ENCODE measurements at places on chromosomes 4 and X.
A peak's percentile ranks its signal among the peaks of the same experiment; 100 is the strongest.

- no peak for DNase-seq
Measured at GRCh38 chrX:150574559-150575418, 6.4 kb downstream of the MTM1 start.

DNA sequence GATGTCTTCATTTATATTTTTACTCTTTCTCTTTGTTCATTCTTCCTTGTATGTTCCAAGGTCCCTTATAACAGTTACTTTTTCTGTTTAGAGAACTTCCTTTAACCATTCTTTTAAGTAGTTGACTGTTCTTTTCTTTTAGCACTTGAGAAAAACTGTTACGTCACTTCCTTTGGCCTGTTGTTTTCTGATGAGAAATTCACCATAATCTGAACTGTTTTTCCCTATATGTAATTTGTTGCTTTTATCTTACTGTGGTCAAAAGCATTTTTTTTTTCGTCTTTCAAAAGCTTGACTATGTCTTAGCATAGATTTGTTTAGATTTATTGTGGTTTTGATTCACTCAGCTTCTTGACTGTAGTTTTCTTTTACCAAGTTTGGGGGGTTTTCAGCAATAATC is 1660.3 kb upstream of the PCDH10 start:
- no peak for DNase-seq

- no peak for DNase-seq
Measured at GRCh38 chrX:146243041-146243440, 425.4 kb downstream of the SLITRK2 start.

DNA sequence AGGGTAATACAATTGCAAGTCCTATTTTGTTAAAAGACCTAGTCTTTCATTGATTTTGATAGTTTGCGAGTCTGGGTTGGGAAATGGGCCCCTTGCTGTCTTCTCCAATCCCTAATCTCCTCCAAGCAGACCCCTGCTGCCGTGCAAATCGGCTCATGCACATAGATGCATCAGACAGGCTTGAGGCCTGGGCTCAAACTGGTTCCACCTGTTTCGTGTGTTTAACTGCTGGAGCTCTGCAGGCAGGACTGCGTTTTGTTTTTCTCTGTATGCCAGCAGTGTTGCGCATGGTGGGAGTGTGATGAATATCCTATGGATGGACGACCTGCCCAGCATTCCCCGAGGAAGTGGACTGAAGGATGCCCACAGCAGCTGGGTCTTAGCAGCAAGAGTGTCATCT is 133.9 kb downstream of the PDGFRA start:
- no peak for DNase-seq

GRCh38 chr4:54961357-54961975 is 163.9 kb downstream of the KDR start:
- DNase-seq = no peak

GRCh38 chrX:37825215-37825842 is 22.0 kb downstream of the DYNLT3 start:
- DNase-seq = peak; percentile 7

- no peak for DNase-seq
Measured at GRCh38 chrX:34658326-34658725, 1.2 kb upstream of the TMEM47 start.

DNA sequence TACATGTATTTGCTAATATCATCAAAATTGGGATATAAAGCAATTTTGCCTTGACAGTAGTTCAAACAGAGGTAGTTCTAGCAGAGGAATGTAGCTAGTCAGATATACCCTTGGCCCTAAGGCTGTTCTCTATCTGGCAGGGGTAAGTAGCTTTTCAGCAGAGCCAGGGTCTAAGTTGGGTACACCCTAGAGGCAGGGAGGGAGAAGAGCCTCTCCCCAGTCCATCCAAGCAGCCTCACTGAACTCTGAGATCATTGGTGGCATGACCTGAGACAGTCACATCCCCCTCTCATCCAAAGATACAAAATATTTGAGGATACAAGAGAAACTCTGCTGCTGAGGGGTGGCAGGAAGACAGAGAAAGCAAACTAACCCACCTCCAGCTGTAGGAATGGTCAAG is 343.7 kb downstream of the DHX15 start:
- no peak for DNase-seq

DNA sequence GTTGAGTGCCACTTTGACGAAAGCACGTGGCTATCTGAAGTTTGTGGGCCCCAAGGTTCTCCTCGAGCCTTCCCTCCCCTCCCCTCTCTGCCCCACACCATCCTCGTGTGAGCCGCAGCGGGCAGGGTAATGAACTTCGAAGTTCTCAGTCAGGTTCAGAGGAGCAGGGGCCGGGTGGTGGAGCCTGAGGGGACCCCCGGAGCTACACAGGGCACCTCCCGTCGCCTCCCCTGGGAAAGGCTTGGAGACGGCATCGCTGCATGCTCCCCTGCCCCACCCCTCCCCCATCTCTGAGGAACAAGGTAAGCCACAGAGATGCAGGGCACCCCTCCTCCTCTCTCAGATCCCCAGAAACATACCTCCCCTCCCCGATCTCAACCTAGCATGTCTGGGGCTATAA is 2.8 kb upstream of the NKX1-1 start:
- no peak for DNase-seq

GRCh38 chrX:109485470-109486340 is 3.8 kb upstream of the GUCY2F start:
- peak; percentile 13 for DNase-seq

GRCh38 chrX:130688360-130688759 is 214.6 kb downstream of the ENOX2 start:
- no peak for DNase-seq

GRCh38 chr4:147518846-147519767 is 38.2 kb downstream of the EDNRA start:
- DNase-seq = peak; percentile 27

DNA sequence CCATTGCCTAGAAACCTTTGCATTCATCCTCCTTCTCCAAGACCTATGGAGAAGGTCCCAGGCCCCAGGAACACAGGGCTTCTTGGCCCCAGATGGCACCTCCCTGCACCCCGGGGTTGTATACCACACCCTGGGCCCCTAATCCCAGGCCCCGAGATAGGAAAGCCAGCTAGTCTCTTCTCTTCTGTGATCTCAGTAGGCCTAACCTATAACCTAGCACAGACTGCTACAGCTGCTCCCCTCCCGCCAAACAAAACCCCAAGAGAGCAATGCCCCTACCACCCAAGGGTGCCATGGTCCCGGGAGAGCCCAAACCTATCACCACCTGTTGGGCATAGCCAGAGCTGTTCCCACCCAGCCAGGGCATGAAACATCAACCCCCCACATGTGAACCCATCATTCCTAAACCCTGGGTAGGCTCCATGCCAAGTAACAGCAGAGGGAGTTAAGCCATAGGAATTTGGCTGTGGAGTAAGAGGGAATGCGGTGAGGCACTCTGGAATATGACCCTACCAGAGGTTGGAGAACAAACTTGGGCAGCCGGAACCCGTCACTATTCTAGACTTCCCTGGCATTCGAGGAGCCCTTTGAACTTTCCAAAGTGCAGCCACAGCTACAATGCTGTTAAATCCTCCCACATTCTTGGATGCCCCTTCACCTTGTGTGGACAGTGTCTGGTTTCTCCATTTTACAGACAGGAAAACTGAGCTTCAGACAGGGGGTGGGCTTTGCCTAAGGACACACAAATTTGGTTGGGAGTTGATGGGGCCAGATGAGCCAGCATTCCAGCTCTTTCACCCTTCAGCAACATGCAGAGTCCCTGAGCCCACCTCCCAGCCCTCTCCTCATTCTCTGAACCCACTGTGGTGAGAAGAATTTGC is 10.9 kb upstream of the SASH3 start:
- DNase-seq = no peak

- no peak for DNase-seq
Measured at GRCh38 chr4:104866809-104867208, 279.9 kb upstream of the TET2 start.

- DNase-seq = no peak
Measured at GRCh38 chrX:12060489-12061260, 77.6 kb upstream of the FRMPD4 start.

- DNase-seq = no peak
Measured at GRCh38 chr4:126697748-126698147, 935.0 kb upstream of the INTU start.

DNA sequence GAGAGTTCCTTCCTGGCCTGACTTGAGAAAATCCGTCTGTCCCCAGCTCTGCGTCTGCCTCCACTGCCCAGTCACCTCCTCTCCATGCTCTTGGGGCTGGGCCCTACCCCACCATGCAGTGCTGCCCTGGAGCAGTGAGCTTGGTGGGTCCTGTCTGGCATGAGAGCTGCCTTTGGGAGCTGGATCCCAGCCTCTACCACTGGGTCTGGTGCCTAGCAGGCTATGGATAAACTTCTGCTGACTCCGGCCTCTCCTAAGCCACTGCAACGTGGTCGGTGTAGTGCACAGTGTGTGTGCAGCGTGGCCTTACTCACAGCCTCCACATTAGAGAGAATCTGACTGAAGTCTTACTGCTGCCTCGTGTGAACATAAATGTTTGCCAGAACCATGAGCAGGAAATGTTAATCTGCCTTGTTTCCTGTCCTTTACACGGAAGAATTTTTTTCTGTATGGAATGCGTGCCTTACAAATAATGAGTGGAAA is 47.6 kb downstream of the HTT start:
- DNase-seq = no peak

DNA sequence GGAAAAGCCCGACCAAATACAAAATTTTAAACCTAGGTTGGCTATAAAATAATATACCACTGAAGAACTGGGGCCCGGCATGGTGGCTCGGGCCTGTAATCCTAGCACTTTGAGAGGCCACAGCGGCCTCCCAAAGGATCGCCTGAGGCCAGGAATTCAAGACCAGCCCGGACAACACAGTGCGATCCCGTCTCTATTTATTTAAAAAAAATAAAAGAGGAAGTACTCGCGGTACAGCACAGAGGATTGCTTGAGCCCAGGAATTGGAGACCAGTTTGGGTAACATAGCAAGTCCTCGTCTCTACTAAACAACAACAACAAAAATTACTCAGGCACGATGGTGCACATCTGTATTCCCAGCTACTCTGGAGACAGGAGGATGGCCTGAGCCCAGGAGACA is 44.8 kb upstream of the CDKN2AIP start:
- DNase-seq = no peak

DNA sequence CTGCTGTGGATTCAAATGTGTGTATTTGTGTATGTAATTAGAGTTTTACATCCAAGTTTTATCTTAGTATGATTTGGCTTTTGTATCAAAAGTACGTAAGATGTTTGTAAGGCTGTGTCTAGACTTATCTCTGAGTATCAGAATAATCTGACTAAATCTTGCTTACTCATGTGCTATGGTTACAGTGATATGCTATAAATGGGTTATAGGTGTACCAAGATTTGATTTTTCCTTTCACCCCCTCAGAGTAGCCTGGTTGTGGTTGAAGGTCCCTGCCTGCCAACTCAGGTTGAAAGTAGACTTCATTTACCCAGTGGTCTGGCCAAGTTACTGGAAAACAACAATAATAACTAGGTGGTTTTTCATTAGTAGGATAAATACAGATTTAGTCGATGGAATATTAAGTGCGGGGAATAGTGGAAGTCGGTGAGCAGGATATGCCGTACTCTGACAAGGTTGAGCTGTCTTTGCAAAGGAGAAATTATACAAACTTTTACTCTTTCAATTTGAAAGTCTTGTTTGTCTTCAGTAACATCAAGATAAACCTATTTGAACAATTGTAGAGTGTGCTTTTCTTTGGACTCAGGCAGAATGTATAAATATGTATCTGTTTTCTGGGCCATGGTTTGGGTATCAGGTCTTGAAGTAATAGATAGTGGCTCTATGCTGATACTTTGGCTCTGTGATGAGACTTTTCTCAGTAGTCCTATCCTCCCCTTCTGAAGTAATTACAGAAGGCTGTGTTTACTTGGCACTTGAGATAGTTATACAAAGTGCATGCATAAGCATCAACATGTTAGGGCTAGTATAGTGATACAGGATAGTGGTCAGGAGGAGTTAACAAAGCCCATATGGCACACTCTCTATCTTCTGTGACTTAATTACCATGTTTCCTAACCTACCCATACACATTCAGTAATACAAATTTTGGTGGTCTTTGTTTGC is 23.7 kb downstream of the BMP2K start:
- DNase-seq = no peak

GRCh38 chr4:143311924-143312323 is 24.8 kb upstream of the GAB1 start:
- DNase-seq = no peak
